Epithelial cell of proximal tubule (primary cell): ENCODE measurements at places on chromosomes 11 and 22.

DNA sequence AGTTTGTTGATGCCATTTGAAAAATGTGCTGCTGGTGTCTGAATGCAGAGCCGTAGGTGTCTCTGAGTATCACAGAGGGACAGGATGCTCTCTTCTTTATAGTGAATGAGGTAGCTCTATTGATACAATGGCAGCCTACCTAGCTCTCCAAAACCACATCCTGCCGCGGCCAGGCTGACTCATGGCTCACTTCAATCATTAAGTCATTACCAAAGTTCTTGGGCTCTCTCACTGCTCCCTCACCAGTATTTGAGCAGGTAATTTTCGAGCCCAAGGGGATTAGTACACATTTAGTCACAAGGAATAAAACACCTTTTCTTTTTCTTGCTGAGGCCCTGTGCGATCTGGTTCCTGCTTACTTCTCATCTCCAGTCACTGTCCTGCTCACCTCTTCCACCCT lies 509.0 kb upstream of the LARGE1 start:
- no peak for DNase-seq

DNA sequence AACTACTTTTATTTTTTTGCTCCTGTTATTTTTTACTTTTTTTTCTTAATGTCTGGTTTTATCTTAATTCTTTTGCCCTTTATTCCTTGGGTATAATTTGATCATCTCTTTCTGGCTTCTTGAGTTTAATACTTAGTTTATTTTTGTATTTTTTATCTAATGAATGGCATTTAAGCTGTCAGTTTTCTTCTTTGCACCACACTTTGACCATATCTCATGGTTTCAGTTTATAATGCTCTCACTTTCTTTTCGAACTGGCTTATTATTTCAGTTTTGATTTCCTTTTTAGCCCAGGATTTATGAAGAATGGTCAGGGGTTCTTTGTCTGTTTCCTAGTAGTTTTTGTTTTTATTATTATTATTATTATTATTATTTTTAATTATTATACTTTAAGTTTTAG lies 48.3 kb downstream of the QSER1 start:
- DNase-seq: no peak

DNA sequence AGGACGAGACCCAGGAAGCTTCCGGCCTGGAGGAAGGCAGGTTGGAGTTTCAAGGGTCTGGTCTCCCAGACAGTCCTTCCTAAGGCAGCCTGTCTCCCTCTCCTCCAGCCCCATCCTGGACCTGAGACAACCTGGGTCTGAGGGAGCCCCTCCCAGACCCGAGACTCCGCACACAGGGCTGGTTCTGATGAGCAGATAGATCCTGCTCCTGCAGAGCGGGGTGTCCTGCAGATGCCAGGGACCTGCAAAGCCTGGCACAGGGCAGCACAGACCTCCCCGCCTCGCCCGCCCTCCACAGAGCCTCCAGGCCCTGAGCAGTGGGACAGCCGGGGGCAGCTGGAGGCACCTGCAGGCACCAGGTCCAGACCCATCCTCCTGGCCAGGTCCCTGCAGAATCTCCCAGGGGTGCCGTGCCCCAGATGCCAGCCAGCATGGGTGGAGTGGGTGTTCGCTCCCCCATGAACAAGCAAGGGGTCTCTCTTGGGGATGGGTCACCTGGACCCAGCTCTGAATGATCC lies 7.8 kb downstream of the PIM3 start:
- DNase-seq: no peak

- no peak for DNase-seq
These were observed 28.9 kb upstream of the SLC22A12 start for GRCh38 chr11:64561984-64562722.

- DNase-seq: peak; percentile 1
These were observed 3.3 kb upstream of the SHISA8 start for GRCh38 chr22:41917903-41918791.

GRCh38 chr22:29479417-29480261 lies at the start of gene NEFH:
TSS of gene NEFH (plus strand) at chr22:29480218. CDS start at chr22:29480263, 45 bp downstream.
- DNase-seq: no peak

- DNase-seq: no peak
These were observed 47.0 kb upstream of the PSMA1 start for GRCh38 chr11:14567064-14567651.

- no peak for DNase-seq
These were observed 3.4 kb downstream of the LGR4 start for GRCh38 chr11:27468995-27469695.

- DNase-seq: no peak
These were observed 354.9 kb upstream of the FAT3 start for GRCh38 chr11:91869686-91870085.

- no peak for DNase-seq
These were observed 34.0 kb downstream of the SLC22A12 start for GRCh38 chr11:64624883-64625481.

- no peak for DNase-seq
These were observed 60.6 kb upstream of the ARHGAP20 start for GRCh38 chr11:110772863-110773262.

DNA sequence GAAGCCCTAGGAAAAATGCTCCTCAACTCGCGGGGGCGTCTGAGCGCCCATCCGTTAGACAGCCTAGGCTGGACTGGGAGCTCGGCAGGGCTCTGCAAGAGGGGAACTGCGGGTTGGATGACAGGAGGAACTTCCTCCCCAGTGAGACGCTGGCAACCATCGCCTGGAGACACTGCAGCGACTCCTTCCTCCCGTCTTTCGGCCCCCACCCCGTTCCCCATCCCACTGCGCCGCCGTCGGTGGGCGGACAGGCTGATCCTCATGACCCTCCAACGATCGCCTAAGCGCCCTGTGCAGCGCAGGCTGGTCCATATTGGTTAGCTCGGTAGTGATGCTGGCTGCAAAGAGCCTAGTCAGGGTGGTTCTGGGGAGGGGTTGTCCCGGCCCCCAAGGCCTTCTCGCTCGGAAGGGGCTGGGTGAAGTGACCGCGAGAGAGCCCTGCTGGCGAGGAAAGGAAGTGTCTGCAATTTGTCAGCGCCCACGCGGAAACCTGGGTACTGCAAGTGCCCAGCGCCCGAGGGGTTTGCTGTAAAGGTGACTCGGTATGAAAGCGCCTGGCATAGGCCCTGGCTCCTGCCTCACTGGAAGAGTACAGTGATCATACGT lies 638 bp downstream of the NRGN start:
- no peak for DNase-seq

- DNase-seq: no peak
These were observed 17.5 kb upstream of the ARHGEF17 start for GRCh38 chr11:73290536-73290935.

DNA sequence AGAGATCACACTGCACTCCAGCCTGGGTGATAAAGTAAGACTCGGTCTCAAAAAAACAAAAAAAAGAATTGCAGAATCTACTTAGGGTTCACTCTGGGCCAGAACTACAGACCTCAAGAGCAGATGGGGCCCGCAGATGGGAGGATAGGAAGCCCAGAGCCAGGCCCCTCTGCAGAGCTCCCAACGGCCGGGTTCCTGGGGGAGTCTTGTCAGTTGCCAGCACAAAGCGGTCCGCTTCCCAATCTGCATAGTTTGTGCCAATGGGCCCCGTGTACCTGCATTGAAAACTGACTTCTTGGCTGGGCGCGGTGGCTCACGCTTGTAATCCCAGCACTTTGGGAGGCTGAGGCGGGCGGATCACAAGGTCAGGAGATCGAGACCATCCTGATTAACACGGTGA lies 1.7 kb upstream of the CHID1 start:
- DNase-seq: no peak

DNA sequence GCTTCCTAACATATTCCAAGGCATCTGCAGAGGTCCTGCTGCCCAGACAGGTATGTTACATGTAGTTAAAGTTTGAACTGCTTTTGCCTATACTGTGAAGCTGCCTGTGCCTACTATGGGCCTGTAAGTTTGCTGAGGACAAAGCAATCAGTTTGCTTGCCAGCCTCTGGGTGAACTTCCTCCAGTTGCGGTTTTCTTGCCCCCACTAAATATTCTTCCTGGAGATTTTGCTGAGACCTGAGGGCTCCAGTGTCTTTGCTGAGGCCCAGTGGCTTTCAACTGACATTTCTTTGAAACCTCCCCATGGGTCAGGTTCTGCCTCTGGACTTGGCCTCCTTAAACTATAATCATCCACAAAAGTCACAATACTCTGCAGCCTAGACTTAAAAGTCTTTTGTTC lies 29.6 kb upstream of the MMP20 start:
- no peak for DNase-seq

DNA sequence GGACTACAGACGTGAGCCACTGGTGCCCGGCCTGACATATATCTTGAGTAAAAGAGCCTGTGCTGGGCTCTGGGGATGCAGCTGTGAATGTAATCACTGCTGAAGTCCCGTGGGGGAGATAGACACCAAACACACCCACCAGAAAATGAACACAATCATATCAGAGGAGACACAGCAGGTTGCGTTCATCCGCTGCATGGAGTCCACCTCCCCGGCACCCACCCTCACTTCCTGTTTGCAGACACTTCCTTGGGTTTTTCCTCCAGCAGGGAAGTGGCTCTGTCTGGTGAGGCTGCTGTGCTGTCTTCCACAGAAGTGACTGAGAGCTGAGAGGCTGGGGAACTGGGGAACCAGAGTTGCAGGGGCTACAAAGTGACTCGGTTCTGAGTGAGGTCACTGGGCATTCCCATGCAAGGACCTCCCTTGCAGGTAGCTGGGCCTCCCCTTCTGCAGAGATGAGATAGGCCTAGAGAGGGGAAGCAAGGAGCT lies 7.2 kb downstream of the MICALL1 start:
- no peak for DNase-seq

- no peak for DNase-seq
These were observed 223.1 kb upstream of the B3GAT1 start for GRCh38 chr11:134634897-134635831.

- no peak for DNase-seq
These were observed 3.3 kb upstream of the ANKRD13D start for GRCh38 chr11:67285541-67286498.

- no peak for DNase-seq
These were observed 14.0 kb downstream of the PSMD13 start for GRCh38 chr11:250740-251299.

GRCh38 chr11:112965656-112966055 lies 4.4 kb downstream of the NCAM1 start:
- no peak for DNase-seq

DNA sequence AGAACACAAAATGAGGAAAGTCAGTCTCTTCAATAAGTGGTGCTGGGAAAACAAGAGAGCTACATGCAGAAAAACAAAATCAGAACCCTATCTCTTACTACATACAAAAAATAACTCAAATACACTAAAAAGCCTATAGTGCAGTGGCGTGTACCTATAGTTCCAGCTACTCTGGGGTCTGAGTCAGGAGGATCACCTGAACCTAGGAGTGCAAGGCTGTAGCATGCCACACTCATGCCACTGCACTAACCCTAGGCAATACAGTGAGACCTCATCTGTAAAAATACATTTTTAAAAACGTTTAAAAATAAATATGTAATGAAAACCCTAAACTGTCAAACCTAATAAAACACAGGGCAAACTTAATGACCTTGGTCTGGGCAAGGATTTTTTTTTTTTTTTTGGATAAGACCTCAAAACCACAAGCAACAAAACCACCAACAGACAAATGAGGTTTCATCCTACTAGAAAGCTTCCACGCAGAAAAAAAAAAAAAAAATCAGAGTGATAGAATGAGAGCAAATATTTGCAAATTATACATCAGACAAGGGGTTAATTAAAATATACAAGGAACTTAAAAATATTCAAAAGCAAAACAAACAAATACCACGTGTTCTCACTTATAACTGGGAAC lies 35.2 kb downstream of the XKR3 start:
- DNase-seq: no peak

DNA sequence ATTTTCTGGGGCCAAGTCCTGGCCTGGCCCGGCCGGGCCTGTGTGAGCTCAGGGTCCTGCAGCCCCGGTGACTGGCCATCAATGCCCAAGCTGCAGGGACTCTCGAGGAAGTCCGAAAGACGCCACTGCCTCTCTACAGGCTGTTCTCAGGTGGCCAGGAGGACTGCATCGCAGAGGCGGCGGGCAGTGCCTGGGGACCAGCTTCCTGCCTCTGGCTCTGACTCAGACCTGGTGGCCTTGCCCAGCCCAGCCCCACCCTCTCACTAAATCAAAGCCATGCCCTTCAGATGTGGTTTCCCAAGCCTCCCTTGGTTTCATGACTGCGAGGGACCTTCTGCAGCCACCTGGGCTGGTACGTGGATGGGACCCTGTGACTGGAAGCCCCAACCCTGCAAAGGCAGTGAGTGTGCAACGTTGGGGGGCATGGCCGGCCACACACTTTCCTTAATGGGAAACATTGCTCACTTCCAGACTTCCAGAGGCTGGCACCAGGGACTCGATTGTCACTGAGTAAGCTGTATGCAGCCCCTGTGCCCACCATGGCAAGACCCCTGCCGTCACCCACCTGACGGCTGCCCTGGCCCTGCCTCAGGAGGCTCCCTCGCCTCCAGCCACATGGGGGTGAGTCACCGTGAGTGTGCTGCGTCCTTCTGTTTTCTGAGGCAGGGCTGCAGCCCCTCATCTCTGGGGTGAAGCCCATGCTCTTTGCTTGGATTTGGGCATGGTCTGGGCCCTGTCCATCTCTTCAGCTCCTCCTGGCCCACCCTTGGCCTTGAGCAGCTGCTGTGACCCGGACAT lies 6.0 kb upstream of the FGF3 start:
- DNase-seq: no peak

- no peak for DNase-seq
These were observed 45.6 kb downstream of the LRRC4C start for GRCh38 chr11:41413843-41414242.

DNA sequence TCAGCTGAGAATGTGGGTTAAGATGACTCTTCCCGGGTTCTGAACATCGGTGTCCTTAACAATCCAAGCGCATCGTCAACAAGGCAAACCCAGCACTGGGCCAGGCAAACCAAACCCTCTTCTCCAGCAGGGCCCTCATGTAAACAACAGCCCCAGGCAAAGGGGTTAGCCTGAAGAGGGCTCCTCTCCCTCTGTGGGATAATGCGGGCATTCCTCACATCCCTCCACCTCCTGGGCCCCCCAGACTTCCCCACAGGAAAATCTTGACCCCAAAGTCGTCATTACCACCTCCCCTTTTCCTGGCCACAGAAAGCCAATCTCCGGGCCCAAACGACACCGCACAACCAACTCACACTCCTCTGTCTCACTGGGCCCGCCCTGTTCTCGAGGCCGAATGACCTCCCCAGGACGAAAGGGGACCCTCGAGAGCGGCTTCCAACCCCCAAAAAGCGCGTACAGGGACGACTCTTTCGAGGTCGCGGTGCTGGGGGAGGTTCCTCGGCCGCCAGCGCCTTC lies 566 bp downstream of the DDB1 start:
- DNase-seq: no peak

GRCh38 chr11:60765355-60765754 lies 8.7 kb downstream of the MS4A15 start:
- DNase-seq: no peak

DNA sequence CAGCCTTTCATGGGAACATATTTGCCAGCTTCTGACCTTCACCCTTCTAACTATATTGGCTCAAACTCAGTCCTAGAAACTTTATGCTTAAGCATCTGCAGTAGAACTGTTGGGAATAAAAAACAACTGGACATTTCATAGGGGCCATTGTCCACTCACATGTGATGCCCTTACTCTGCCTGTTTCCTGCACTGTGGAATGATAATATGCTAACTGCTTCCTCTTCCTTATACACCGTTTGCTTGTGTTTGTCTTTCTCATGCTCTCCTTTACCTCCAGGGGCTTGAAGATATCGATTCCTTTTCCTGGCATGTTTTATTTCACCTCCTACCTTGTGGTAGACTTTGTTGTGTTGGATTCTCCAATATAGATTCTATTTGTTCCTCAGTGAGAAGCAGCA lies 333.0 kb upstream of the DDI1 start:
- no peak for DNase-seq

- DNase-seq: no peak
These were observed 19.8 kb downstream of the GALNT18 start for GRCh38 chr11:11602011-11602410.
